Endothelial cell of coronary artery (primary cell): ENCODE measurements at places on chromosomes 1 and 21. TPM values are rescaled to one million over a fixed set of nuclear protein-coding genes. Genes with fewer than 3 reads are reported as not detected.

Gene PPT1
- total RNA-seq: 49.0 and 52.8 TPM in 2 replicates

Gene NBPF26
- total RNA-seq: 6.4 and 17.4 TPM in 2 replicates

Gene CFAP126
- not detected in 2 replicates for total RNA-seq

Gene HRNR
- total RNA-seq: not detected in 2 replicates

Gene CATSPERE
- 0.28 and 0.45 TPM in 2 replicates for total RNA-seq

Gene CRP
- 0.09 TPM in 2 replicates for total RNA-seq

Gene PLEKHA6
- 2.9 and 5.0 TPM in 2 replicates for total RNA-seq

Gene FCRL1
- total RNA-seq: not detected in 2 replicates

Gene FLVCR1
- total RNA-seq: 7.3 and 9.5 TPM in 2 replicates

Gene CD1C
- total RNA-seq: not detected in 2 replicates
